ENCODE measurements at places on chromosomes 5 and 9. TPM values are rescaled to one million over a fixed set of nuclear protein-coding genes. Genes with fewer than 3 reads are reported as not detected.

The CA9 gene
- total RNA-seq = 0.32 TPM

The COL15A1 gene
- not detected for total RNA-seq

The RFESD gene
- total RNA-seq = 3.5 TPM

The SH3GLB2 gene
- total RNA-seq = 52.7 TPM

The FCN1 gene
- not detected for total RNA-seq

The ARL15 gene
- 17.2 TPM for total RNA-seq

The GPBP1 gene
- 86.4 TPM for total RNA-seq

The MEF2C gene
- 3.6 TPM for total RNA-seq

The GRK6 gene
- total RNA-seq = 38.1 TPM

The PAXX gene
- total RNA-seq = 99.5 TPM

The TAF11L12 gene
- not detected for total RNA-seq

The TUBB4B gene
- total RNA-seq = 714 TPM

The FOXD4L3 gene
- not detected for total RNA-seq

The F2RL1 gene
- 0.39 TPM for total RNA-seq

The TSSK1B gene
- total RNA-seq = not detected

The LMX1B gene
- total RNA-seq = not detected

The PKD2L2 gene
- not detected for total RNA-seq

The RETREG1 gene
- 5.7 TPM for total RNA-seq

The IFNA14 gene
- not detected for total RNA-seq

The OR2V1 gene
- total RNA-seq = not detected

The ZNG1F gene
- total RNA-seq = 8.0 TPM

The FKBP15 gene
- total RNA-seq = 22.0 TPM

The RHOBTB3 gene
- 40.5 TPM for total RNA-seq

The RASGEF1C gene
- not detected for total RNA-seq

The GRM6 gene
- total RNA-seq = not detected

The NME5 gene
- 0.72 TPM for total RNA-seq

The STOM gene
- 63.4 TPM for total RNA-seq

The SLC2A8 gene
- total RNA-seq = 12.7 TPM

The ADAMTSL1 gene
- not detected for total RNA-seq

The GPR151 gene
- total RNA-seq = not detected

The C9orf152 gene
- total RNA-seq = not detected

The SH2D3C gene
- not detected for total RNA-seq

The HMCN2 gene
- total RNA-seq = 0.28 TPM

The SLC36A1 gene
- 12.5 TPM for total RNA-seq

The IFNK gene
- not detected for total RNA-seq

The INSL4 gene
- not detected for total RNA-seq

The SLC36A2 gene
- not detected for total RNA-seq

The PLAC8L1 gene
- total RNA-seq = 1.9 TPM

The NCS1 gene
- 58.6 TPM for total RNA-seq

The MFAP3 gene
- 21.4 TPM for total RNA-seq

The FBP2 gene
- 0.21 TPM for total RNA-seq

The GARIN3 gene
- not detected for total RNA-seq

The PDCD1LG2 gene
- total RNA-seq = 0.37 TPM

The ADRB2 gene
- not detected for total RNA-seq

The TMEFF1 gene
- 19.1 TPM for total RNA-seq

The TEX48 gene
- not detected for total RNA-seq

The PCDHGA6 gene
- 21.6 TPM for total RNA-seq

The PTGDS gene
- not detected for total RNA-seq

All from A673 (cell line).